DMS 273 treated with DMSO at 0.1 percent for 48 hours (cell line): ENCODE measurements at places on chromosomes 13 and 19.

GRCh38 chr19:16535381-16535780, 6.9 kb downstream of the CHERP start:
- no peak for DNase-seq

DNA sequence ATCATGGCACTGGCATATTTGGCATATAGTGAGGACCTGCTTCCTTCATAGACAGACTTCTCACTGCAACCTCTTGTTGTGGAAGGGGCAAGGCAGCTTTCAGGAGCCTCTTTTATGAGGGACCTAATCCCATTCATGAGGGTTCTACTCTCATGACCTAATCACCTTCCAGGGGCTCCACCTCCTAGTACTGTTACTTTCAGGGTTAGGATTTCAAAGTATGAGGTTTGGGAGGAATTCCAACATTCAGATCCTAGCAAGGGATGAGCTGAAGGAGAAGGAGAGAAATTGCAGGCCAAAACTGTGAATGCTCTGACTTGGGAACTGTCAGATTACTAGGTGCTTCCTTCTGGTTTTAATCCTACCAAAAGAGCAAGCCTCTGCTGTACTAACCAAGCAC, 87.8 kb downstream of the LMO7 start:
- DNase-seq, result no peak

DNA sequence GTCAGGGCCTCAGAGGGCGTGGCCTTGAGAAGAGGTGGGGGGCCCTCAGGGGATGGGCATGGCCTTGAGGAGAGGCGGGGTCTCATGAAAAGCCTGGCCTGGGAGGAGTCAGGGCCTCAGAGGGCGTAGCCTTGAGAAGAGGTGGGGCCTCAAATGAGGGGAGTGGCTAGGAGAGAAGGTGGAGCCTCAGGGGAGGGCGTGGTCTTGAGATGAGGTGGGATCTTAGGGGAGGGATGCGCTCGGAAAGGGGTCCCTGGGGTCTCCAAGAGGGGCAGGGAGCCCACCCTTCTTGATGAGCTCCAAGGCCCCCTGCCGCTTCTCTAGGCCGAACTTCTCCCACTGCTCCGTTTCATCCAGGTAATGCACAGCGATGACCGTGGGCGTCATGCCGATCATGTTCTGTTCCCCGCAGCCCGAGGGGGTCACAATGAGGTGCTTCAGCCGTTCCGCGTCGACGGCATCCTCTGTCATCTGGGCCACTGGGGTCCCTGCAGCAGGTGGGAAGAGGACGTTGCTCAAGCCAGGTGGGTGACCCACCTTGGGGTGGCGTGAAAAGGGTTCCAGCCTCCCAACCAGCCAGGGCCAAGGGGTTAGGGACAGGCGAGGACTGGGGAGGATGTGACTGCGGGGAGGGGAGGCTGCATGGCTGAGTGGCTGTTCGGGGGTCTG, 24.3 kb upstream of the TNFSF14 start:
- no peak for DNase-seq

- DNase-seq, result no peak
Measured at GRCh38 chr13:93981426-93981977, 498.0 kb downstream of the DCT start.

- DNase-seq, result no peak
Measured at GRCh38 chr19:28727480-28728159, 485.3 kb downstream of the UQCRFS1 start.

GRCh38 chr13:108281901-108282300, 12.4 kb downstream of the TNFSF13B start:
- DNase-seq, result no peak

- no peak for DNase-seq
Measured at GRCh38 chr13:46554951-46555350, 2.0 kb downstream of the LRCH1 start.

DNA sequence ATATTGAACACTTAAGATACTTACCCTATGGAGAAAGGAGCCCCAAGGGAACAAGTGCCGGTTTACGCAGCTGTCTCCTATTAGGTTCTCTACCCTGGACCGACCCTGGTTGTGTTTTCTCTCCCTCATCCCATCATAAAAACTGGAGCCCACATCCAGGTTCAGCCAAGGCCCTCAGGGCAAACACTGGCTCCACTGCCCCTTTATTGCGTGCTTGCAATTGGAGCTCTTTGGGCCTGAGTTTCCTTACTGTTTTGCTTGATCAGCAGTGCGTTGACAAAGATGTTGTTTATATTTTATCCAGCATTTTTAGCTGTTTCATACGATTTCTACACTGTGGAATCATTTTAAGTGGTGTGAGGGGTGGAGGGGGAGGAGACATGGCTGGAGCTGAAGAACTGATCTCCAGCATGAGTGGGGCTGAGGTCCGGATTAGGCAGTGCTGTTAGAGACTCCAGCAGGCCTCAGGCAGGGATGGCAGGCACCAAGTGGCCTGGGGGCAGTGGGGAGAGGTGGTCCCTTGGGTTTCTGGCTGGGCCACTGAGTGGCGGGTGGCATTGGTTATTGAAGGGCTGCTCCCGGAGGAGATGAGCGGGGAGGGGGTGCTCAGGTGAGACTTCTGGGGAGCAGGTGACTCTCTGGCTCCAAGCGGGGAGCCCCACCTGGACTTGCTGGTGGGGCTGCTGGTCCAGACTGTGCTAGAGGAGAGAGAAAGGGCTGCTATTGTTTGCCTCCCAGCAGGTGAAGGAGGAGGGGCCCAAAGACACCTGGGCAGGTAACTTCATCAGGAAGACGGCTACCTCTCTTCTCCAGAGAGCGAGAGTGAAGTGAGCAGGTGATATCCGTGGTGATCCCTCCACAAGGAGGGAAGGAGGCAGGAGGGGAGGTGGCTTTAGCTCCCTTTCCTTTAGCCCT, 62.4 kb upstream of the RNF113B start:
- no peak for DNase-seq

GRCh38 chr13:33257841-33258807, 27.4 kb downstream of the STARD13 start:
- DNase-seq, result no peak

DNA sequence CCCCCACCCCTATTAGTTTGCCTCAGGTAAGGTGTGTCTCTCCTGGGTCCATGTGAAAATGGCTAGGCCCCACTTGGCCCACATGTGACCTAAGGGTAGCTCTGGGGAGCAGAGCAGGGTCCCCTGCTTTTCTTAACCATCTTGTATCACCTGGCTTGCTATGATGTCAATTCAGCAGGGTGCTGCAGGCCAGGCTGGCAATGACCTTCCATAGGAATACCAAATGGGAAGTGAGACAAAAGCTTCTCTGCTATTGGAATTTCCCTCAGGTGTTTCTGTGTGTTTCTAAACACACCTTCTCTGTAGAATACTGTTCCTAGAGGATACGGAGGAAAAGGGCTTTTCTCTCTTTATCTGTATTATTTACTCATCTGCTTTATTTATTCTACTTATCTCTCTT, 35.7 kb upstream of the DACH1 start:
- DNase-seq, result no peak

DNA sequence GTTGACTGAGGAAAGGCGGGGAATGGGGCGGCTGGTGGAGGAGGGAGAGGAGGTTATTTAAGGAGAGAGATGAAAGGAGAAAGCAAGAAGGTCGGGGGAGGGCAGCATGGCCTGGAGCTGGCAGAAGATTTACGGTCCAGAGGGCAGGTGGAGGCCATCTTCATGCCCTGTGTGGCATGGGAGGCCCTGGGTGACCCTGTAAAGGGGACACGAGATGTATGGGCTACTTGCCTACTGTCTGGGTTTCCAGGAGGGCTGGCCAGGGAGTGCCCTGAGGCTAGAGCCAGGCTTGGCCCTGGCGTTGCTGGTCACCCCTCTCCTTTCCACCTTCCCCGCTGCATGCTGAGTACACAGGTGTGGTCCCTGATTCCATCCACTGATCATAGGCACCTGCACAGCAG, 6.1 kb downstream of the WTIP start:
- no peak for DNase-seq

- DNase-seq, result no peak
Measured at GRCh38 chr19:29745253-29745652, 30.2 kb upstream of the C19orf12 start.

DNA sequence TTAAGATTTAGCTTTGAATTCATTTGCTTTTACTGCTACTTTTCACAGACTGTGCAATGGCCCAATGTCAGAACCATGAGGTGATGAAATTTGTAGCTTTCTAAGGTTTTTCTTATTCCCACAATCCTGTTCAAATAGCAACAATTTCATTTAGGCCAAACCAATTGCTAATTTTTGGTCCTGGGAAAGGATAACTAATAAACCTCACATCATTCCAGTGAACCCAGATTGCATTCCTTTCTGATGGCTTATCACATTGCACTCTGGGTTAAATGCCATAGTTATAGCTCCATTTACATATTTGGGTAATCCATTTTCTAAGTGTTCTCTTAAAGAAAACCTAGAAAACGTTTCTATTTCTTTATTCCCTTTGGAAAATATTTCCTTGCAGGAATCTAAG, 22.9 kb upstream of the POMP start:
- no peak for DNase-seq

DNA sequence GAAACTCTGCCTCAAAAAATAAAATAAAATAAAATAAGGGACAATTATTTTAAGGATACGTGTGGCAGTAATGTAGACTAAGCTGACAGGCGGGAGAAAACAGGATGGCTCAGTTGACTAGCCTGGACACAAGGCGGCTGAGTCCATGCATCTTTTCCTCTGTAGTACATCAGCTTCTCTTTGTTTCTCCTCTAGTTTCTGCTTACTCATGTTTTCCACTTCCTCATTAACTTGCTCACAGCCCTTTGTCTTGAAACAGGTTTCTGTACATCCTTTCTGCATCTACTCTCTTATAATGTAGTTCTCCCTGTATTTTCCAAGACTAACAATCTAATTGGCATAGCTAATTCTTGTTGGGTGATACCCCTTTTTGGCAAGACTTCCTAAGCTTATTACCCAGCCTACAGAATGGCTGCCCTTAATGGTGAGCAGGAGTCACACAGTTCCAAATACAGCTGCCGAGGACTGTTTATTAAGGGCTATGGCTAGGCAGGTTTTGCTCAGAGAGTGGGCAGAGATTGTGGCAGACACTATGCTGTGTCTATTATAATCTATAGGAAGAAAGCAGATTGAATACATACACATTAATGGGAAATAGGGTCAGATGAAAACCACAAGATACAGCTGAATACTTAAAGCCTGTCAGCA, 58.7 kb upstream of the KLF5 start:
- no peak for DNase-seq

- DNase-seq, result no peak
Measured at GRCh38 chr19:38922482-38922881, 8.1 kb downstream of the SARS2 start.

DNA sequence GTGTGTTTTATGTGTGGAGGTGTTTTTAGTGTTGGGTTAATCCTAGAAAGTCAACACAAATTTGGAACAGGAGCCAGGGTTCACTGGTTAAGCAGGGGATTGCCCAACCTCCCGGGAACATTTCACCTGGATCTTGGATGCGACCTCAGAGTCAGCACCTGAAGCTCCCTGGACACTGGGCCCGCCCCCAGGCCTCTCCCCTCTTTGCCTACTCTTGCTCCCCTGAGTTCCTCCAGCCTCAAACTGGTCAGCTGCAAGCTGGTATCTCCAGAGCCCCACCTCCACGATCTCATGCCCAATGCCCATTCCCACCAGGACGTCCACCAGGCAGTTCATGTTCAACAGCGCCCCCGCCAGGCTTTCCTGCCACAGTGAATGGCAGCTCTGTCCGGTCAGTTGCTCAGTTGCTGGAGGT, 9.7 kb downstream of the HSD17B14 start:
- DNase-seq, result no peak
